ENCODE measurements at places on chromosomes 6 and 20.
A peak's percentile ranks its signal among the peaks of the same experiment; 100 is the strongest.

DNA sequence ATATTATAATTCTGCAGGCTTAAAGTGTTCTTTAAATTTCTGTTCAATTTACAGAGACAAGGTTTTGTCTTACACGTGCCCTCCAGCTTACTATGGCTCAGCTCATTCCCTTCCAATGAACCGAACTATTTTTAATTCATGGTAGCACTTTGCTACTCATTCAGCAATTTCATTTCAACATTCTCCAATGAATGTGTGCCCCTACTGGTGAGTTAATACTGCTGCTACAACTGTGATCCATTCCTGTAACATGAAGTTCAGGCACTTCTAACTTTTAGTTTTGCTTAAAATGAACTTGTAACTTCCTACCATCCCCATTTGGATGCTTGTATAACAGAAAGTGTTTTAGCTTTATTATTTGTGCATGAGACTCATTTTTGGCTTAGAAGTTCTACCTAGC, 99.7 kb downstream of the F13A1 start:
- DNase-seq = no peak

DNA sequence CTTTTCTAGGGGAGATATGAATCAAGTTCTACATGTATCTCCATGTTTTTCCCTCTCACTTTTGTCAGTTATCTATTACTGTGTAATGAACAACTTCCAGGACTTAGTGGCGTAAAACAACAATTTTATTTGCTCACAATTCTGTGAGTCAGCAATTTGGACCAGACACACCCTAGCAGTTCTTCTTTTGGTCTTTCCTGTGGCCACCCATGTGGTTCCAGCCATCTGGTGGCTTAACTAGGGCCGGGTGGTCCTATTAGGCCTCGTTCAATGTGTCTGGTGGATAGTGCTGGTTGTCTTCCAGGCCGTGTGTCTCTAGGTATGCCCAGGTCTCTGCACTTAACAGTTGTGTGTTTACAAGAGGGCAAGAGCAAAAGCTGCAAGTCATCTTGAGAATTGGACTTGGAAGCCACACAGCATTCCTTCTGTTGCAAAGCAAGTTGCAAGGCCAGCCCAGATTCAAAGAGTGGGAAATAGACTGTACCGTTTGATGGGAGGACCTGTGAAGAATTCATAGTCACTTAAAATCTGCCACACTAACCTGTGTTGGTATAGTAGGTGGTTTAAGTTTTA, 20.8 kb upstream of the SLC35D3 start:
- DNase-seq = no peak

DNA sequence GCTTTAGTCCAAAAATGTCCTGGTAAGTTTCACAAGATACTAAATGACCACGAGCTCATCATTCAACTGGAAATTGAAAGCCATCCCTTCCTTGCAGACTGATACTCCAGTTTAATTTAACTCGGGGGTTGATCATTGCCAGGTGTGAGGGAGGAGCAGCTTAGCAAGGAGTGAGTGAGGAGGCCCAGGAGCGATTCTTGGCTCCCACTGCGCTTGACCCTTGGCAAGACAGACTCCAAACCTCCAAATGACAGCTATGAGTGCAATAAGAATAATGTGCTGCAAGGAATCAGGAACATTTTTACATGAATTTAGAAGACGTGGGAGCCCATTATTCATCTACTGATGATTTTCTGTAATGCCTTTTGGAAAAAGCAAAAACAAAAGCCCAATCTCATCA, 64.9 kb downstream of the LAMA4 start:
- DNase-seq = no peak

GRCh38 chr20:12435268-12435667, 517.6 kb downstream of the BTBD3 start:
- DNase-seq = no peak

GRCh38 chr20:46377518-46377917, 28.9 kb downstream of the ELMO2 start:
- DNase-seq = no peak

GRCh38 chr20:63098195-63098810, 91.5 kb upstream of the BHLHE23 start:
- DNase-seq = no peak

DNA sequence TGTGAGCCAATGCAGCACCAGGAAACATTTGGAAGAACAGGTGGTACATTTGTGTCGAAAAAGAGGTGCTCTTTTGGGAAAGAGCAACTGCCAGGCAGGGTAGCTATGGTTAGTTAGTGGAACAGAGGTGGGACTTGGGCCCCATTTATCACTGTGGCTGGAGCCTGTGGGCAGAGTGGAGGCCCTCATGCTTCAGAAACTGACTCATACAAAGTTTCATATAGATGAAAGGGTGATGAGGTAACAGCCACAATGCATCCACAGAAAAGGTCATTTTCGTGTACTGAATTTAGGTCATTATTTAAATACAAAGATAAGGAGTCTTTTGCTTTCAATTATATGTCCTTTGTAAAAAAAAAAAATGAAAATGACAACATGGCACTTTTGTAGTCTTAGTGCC, 76.4 kb upstream of the HS3ST5 start:
- DNase-seq = no peak

- DNase-seq = no peak
Observed at GRCh38 chr20:34549929-34550305, 8.6 kb upstream of the MAP1LC3A start.

- DNase-seq = no peak
Observed at GRCh38 chr6:52061481-52061880, 25.9 kb downstream of the PKHD1 start.

DNA sequence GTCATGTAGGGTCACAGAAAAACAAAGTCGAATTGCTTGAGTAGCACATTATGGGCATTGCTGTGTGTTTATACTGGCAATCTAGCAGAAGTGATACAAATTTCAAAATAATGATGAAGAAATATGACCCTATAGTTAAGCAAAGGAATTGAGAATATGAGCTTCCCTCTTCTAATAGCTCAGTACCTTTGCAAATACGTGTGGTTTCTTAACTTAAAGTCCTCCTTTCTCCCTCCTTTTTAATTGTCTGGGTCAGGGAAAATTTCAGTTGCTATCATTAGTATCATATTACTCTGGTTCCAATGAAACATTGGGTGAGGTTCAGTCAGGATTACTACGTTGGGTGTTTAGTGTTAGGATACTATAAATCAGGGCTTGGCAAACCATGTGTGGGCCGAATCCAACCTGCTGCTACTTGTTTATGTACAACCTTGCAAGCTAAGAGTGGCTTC, 166.8 kb upstream of the CARMIL1 start:
- DNase-seq = no peak

DNA sequence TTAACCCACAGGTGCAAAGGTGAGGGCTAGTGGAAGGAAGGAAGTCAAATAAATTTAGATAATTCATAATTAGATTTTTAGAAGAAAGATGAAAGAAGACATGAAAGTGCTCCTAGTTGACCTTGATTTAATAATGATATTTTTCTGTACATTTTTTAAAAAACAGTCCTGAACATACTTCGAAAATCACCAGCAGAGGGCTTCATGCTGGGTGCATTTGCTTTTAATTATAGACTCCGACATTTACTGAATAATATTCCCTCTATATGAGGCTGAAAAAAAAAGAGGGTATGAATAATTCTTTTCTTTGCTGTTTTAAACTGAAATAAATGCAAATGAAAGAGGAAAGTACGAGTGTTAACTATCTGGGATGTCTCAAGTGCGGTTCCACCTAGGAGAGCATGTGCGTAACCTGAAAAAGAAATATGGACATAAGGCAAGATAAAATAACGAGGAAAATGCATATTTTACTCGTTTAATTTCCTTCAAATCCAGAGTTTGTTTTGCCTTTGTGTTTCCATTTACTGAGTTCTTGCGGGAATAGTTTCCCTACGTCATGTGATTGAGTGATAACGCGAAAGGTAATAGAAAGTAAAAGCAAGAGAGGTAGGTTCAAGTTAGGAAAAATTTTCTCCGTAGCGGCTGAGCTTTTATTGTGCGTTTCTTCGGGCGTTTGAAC, 3.1 kb upstream of the TFAP2B start:
- peak; percentile 28 for DNase-seq

GRCh38 chr6:63805345-63805744, 169.7 kb downstream of the PHF3 start:
- DNase-seq = peak; percentile 9

GRCh38 chr6:106511288-106512047, 117.8 kb downstream of the RTN4IP1 start:
- peak; percentile 14 for DNase-seq

DNA sequence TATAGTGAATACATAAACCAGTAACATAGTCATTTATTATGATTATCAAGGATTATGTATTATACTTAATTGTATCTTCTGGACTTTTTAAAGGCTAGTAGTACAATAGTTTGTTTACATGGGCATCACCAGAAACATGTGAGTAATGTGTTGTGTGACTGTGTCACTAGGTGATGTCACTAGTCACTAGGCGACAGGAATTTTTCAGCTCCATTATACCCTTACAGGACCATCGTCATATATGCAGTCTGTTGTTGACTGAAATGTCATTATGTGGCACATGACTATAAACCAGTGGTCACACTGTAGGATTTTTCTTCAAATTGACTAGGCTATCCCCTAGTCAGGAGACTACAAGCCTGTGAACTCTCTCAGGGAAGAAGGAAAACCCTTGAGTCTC, 86.5 kb upstream of the CENPW start:
- DNase-seq = no peak
